ENCODE measurements at places on chromosomes 5 and 9.

DNA sequence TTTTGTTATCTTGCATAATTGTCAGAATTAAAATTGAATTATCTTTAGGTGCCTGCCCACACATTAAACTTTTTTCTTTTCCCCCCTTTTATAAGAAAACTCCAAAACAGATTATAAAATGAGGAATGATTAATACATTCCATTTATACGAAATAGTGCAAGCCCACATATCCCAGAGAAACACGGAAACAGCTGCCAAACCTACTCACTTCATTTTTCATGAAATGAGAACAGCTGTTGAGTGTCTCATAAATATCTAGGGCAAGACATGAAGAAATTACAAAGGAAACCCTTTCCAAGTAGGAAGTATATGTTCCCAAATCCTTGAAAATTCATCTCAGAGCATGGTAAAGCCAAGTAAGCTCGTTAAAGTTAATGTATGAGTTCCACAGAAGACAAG lies 459.4 kb upstream of the NMUR2 start:
- DNase-seq = no peak

GRCh38 chr5:5658226-5658625 lies 235.7 kb downstream of the ICE1 start:
- no peak for DNase-seq

DNA sequence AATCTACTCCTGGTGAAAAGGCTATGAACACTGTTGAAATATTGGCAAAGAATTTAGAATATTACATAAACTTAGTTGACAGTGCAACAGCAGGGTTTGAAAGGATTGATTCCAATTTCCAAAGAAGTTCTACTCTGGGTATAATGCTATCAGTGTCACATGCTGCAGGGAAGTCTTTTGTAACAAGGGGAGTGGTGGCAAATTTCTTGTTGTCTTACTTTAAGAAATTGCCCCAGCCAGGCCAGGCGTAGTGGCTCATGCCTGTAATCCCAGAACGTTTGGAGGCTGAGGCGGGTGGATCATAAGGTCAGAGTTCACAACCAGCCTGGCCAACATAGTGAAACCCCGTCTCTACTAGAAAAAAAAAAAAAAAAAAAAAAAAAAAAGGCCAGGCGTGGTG lies 86.3 kb upstream of the OTULINL start:
- no peak for DNase-seq

- DNase-seq = no peak
Observed at GRCh38 chr5:132070460-132071337, 2.9 kb upstream of the CSF2 start.

- no peak for DNase-seq
Observed at GRCh38 chr5:159504106-159504856, 174.0 kb upstream of the IL12B start.

- DNase-seq = peak; percentile 50
Observed at GRCh38 chr9:89593727-89594427, 10.9 kb upstream of the GADD45G start.

GRCh38 chr5:14239951-14240350 lies 96.8 kb downstream of the TRIO start:
- no peak for DNase-seq

DNA sequence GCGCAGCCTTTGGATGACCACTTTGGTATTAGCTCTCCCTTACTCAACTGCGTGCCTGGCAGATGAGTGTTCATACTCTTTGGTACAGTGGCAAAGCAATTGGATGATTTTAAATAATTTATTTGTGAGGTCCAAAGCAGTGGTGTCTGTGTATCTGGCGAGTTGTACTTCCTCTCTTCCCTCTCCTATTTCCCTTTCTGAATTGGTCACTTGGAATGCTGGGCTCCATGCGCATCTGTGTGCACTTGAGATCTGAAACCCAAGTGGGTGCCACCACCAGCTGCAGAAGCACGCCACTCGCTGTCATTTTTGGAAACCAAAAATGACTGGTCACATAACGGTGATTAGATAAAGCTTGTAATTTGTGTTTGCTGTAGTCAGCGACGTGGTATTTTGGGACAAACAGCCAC lies 386.0 kb upstream of the KLF4 start:
- no peak for DNase-seq

DNA sequence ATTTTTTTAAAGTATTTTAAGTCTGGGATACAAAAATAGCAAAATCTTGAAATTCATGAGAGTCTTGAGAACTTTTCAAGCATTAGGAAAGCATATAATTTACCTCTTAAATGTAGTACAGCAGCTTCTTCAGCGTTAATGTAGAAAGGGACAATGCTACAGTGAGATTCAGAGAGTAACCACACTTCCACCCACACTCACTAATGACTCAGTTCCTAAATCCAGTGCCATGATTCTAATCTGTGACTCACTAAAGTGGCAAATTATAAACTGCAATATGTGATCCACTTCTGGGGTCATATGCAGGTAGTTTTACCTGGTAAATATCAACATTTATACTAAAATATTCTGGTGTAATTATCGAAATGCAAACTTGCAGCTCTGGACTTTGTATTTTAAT lies 434.5 kb upstream of the TUSC1 start:
- no peak for DNase-seq

GRCh38 chr9:130110166-130110565 lies 56.5 kb downstream of the GPR107 start:
- DNase-seq = no peak

DNA sequence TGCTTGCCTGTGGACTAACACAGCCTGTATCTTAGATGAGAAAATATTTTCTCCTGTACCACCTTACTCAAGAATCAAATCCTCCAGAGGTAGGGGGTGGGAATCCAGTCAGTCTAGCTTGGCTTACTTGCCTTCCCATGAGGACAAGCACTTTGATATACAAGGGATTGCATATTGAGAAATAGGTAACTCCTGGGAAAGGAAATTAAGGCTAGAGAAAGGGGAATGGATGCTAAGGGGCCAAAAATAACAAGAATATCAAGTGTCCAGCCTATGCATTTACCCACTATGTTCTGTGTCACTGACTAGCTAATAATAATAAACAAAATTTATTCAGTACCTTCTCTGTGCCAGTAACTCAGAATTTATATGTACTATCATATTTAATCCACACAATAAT lies 21.4 kb upstream of the SNX2 start:
- no peak for DNase-seq

- no peak for DNase-seq
Observed at GRCh38 chr5:169944922-169945680, 35.2 kb downstream of the INSYN2B start.

DNA sequence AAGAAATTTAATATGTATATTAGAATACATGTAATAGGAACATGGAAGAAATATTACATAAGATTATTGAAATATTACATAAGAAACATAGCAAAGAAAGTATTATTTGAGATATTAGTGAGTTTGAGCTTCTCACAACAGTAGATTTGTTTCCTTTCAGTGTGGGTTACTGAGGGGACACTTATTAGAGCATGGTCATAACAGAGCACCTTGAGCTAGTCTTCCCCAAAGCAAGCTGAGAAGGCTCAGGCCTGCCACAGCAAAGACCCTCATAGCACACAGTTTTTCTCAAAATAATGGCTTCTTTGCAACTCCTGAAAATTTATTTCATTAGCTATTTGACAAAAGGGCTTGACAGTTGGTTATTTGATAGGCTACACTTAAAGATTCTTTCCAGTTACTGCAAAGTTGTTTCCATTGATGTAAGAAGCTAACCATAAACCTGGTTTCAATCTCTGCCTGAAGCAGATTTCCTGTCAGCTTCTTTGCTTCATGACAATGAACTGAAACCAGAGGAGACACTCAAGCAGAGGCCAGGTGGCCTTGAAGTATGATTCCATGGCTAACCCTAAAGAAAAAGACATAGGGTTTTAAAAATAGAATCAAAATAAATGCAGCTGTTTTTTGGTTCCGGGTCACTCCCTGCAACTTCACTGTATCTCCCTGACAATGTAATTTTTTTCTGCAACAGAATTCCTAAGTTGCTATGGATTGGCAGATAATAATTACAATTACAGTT lies 68.6 kb downstream of the ERMP1 start:
- no peak for DNase-seq

GRCh38 chr5:39759701-39760100 lies 334.9 kb upstream of the DAB2 start:
- DNase-seq = no peak

- no peak for DNase-seq
Observed at GRCh38 chr9:87541663-87542062, 44.0 kb downstream of the DAPK1 start.

- DNase-seq = no peak
Observed at GRCh38 chr5:176739461-176740051, 70.8 kb upstream of the UNC5A start.

DNA sequence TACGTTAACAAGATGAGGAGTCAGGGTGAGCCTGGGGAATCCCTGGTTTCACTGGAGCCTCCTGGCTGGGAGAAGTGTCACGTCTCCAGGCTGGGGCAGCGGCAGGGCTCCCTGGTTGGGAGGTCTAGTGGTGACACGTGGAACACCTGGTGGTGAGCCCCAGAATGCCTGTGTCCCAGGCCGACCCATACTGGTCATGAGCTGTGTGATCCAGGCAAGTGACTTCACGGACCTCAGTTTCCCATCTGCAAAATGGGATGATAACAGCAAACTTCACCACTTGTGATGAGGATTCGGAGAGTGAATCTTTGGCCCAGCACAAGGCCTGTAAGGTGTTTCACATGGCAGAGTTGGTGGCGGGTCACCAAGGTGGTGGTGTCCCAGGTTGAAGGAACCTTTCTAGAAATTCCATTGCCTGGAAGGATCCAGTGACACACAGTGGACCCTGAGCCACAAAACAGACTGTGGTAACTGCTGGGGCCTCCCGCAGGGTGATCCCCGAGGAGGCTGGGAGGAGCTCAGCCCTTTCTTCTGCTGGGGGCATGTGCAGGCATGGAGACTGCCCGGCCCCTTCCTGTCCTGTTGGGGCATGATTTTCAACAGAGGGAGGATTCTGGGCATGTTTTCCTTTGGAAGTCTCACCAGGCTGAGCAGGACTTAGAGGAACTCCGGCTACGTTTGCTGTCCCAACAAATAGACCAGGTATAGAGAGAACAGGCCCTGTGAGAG lies 153.9 kb upstream of the IER5L start:
- no peak for DNase-seq

DNA sequence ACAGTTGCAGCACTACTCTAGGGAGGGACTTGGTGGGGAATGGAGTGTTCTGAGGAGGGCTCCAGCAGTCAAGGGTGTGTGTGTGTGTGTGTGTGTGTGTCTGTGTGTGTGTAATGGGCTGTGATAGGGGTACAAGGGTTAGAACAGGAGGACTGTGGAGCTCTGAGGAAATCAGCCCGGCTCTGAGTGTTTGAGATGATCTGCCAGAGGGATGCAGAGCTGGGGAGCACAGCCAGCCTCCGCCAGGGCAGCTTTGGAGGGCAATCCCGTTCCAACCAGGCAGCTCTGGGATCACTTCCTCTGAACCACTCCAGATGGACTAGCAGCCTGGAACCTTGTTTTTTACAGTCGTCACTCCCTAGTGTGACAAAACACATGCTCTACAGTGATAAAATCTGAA lies 3.0 kb upstream of the SLC6A7 start:
- no peak for DNase-seq

DNA sequence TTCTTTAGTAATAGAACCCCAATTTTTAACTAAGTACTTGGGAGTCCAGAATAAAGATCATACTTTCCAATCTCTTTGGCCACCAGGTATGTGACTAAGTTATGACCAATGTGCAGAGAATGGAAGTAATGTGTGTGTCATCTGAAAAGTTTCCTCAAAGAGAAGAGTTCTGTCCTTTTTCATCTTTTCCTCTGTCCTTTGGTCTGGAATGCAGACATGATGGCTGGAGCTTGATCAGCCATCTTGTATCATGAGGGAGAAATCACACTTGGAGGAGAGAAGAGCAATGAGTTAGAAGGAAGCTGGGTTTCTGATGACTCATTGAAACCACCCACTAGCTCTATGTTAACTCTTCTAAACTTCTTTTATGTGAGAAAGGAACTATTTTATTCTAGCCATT lies 5.5 kb upstream of the CPEB4 start:
- DNase-seq = no peak

DNA sequence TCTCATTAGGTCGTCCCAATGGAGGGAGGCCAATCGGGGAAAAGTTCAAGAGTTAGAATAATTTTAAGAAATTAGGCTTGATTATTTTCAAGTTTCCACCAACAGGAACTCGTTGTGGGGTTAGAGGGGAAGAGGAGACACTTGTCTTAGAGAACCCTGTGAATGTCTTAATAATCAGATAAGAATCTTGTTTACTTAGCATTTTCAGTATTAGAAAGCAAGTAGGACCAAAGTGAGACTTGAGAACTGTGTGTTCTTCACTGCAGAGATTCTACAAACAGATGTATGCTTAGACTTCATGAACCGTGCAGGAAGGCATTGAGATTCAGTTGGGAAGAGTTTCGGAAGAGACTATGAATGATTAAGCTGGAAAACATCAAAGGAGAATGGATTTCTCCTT lies 69.0 kb upstream of the HMHB1 start:
- no peak for DNase-seq

DNA sequence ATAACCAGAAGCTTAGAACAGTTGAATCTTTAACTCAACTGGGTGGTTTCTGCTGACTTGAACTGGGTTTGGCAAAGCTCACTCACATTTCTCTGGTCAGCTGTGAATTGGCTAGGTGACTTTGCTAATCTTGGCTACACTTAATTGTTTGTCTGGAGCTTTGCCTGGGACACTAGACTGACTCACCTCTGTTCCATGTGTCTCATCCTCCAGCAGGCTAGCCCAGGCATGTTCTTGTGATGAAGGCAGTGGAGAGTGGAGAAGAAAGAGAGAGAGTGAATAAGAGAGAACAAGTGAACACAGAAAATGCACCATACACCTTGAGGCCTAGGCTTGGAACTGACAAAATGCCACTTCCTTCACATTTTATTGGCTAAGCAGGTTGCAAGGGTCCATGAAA lies 32.6 kb downstream of the SPATA31D1 start:
- DNase-seq = no peak
